ENCODE measurements at places on chromosomes 7 and 10.
A peak's percentile ranks its signal among the peaks of the same experiment; 100 is the strongest.

DNA sequence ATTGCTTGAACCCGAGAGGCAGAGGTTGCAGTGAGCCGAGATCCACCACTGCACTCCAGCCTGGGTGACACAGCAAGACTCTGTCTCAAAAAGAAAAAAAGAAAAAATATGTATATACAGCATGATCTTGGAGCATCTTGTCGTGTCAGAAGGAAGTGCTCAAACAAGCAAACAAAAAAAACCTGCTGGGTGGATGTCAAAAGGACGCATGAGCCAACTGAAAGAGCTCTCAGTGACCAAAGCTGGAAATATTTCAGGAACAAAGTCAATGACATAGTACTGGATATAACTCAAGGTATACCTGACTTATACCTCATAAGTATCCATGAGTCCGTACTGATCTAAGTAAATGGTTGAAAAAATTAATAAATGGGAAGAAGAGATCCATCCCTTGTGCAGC is 94.6 kb upstream of the ANLN start:
- no peak for DNase-seq

- no peak for DNase-seq
Observed at GRCh38 chr10:103847909-103848468, 7.4 kb downstream of the SH3PXD2A start.

GRCh38 chr7:40659231-40659630 is 524.4 kb downstream of the SUGCT start:
- DNase-seq, result peak; percentile 5

DNA sequence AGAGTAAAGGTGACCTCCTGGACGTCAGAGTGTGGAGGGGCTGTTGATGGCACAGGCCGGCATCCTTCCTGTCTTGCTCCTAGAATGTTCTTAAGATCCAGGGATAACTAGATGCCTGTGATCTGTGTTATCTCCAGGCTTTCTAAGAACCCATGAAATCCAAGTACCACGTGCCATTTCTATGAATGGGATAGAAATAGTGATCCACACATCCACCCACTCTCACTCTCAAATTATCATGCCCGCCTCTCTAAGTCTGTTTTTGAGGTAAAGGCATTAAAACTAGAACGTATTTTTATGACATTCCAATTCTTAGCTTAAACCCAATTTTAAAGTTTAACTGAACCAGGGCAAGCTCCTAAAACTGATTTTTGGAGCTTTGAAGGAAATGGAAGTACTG is 622.5 kb downstream of the PARD3 start:
- no peak for DNase-seq

GRCh38 chr7:99083068-99083651 is 60.7 kb downstream of the SMURF1 start:
- DNase-seq, result no peak

DNA sequence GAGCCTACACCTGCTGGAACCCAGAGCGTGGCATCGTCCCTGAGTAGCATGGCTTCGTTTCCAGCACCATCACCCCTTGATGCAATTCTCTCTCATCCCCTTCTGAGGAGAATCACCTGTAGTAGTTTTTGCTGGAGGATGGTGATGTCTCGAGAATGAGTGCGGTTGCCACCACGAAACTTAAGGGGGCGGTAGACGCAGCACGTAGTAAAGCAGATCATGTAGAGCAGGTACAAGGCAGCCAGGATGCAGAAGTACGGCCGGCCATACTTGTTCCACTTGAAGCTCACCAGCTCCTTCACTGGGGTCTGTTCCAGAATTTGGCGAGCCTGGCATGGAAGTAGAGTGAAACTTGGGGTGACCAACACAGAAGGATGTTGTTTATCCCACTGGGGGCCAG is 8.1 kb downstream of the TRPV5 start:
- DNase-seq, result no peak

DNA sequence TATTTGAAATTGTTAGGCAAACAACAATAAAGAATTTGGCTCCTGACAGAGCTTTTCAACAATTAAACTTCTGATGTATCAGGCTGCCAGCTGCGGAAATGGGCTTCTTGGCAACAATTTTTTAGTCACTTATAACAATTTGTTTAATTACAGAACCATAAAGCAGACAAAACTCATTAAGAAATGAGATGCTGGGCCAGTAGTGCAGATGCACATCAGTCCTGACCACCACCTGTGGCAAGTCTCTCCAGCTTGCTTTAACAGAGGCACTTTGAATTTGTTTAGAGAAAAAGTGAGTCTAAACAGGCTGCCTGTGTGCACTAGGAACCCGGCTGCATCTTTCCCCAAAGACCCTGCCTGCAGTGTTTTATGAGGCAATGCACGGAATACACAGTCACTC is 1124.4 kb downstream of the NXPH1 start:
- DNase-seq, result no peak

GRCh38 chr7:41915871-41916270 is 213.0 kb upstream of the INHBA start:
- DNase-seq, result no peak

DNA sequence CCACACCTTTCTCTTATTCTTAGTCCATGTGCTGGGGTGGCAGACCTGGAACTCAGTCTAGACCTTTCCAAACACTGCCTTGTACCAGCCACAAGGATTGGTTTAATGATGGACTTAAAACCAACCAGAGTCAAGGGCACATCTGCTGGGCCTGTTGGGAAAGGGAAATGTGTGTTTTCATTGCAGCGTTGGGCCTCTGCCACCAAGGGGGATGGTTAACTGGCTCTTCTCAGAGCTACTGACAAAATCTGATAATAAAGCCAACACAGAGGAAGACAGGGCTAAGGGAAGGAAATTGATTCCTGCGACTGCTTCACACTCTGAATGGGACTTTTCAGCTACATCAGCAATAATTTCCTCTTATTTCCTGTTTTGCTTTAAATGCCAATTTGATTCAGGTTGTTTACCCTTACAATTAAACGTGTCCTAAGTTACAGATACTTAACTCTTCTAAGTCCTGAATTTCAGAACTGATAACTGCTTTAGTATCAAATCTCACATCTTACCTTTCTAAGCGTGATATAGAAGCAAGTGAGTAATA is 68.4 kb upstream of the MALRD1 start:
- DNase-seq, result no peak

GRCh38 chr7:21346297-21346696 is 81.6 kb upstream of the SP4 start:
- DNase-seq, result no peak

DNA sequence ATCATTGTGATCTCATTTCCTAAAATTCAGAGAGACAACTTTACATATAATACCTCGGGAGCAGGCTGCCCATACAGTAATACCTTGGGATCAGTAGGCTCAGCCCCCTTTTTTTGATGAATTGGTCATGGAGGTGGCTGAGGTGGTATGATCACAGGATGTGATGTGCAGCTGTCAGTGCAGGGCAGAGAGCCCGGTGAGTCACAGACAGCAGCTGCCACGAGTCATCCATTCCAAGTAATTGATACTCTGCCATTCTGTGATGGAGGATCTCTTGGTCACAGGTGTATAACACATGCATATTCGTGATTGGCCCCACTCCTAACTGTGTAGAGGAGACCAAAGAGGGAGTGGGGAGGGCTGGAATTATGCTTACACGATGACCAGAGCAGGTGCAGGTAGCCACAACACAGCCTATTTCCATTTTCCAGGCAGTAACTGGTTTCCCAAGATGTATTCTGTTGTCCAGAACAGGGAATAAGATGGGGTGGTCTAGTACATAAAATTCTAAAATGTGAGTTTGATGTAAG is 14.1 kb downstream of the NRCAM start:
- DNase-seq, result no peak

DNA sequence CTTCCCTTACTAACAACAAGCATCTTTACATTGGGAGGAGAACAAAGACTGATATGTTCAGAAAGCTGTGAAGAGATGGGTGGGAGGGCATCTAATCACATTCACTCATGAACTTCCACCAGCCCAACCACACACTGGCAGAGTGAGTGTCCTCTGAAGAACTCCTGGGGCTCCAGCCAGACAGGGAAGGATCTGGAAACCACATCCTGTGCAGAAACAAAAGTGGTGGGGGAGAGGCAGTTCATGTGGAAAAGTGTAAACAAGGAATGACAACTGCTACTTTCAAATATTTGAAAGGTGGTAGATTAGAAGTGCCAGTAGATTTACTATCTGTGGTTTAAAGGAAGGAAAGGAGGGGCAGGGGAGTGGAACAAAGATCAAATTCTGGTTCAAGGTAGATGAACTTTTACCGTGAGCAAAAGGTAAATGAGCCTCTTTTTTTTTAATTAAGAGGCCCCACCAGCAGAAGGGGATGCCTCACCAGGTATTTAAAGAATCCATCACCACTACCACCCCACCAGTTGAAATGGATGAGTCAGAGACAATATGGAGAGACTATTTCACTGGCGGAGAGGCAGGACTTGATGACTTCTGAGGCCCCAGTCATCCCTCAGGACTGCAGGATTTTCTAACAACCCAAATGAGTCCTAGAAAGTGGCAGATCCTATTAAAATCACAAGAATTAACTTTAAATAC is 34.5 kb downstream of the GOT1 start:
- peak; percentile 78 for DNase-seq

- DNase-seq, result peak; percentile 90
Observed at GRCh38 chr10:124736491-124737136, 7.6 kb downstream of the FAM53B start.

- DNase-seq, result no peak
Observed at GRCh38 chr7:95536656-95537311, 51.0 kb downstream of the ASB4 start.

GRCh38 chr7:31106303-31107105 is 54.4 kb downstream of the ADCYAP1R1 start:
- DNase-seq, result no peak

All from cardiac fibroblast (primary cell).